ENCODE measurements at places on chromosomes 16 and 17.
A peak's percentile ranks its signal among the peaks of the same experiment; 100 is the strongest.

DNA sequence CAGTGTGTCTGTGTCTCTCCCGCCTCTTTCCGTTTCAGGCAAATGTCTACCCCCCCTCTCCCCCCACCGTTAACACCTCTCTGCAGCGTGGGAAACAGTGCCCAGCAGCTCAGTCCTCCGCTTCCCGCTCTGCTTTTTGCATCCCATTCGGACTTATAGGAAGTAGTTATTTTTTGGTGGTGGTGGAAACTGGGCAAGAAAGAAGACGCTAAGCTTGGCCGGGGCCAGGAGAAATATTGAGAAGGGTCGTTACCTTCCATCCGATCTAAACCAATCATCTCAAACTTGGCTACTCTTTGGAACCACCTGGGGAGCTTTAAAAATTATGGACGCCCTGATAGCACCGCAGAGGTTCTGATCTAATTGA, 499 bp upstream of the HLF start:
- no peaks in the 10 kb centered on the region for H3K36me3 ChIP-seq
- H3K4me1 ChIP-seq: peaks cover 18% of the 10 kb centered on the region
- H3K27me3 ChIP-seq: peaks cover 62% of the 10 kb centered on the region
- no peak for DNase-seq
- no peak overlapping the region for H3K4me3 ChIP-seq
- H3K27ac ChIP-seq: no peak overlapping the region

DNA sequence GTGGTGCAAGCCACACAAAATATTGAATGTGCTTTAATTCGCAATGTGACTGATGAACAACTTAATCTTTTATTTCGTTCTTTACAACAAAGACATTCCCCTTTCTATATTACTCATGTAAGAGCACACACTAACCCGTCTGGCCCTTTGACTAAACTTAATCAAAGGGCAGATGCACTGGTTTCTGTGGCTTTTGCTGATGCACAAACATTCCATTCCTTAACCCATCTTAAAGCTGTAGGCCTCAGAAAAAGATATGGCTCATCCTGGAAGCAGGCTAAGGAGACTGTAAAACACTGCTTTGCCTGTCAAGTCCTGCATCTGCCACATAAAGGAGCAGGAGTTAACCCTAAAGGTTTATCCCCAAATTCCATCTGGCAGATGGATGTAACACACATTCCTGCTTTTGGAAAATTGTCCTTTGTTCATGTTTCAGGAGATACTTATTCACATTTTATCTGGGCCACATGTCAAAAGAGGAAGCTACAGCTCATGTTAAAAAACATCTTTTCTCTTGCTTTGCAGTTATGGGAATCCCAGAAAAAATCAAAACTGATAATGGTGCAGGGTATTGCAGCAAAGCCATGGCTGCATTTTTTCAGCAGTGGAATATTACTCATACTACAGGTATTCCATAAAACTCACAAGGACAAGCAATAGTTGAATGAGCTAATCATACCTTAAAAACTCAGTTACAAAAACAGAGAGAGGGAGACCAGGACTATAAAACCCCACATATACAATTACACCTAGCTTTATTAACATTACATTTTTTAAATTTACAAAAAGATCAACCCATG, 137.2 kb downstream of the AHSP start:
- no peaks in the 10 kb centered on the region for H3K36me3 ChIP-seq
- H3K4me3 ChIP-seq: no peak overlapping the region
- H3K4me1 ChIP-seq: no peaks in the 10 kb centered on the region
- no peak overlapping the region for H3K27ac ChIP-seq

- no peak overlapping the region for H3K4me3 ChIP-seq
- H3K27me3 ChIP-seq: no peaks in the 10 kb centered on the region
- peaks cover 83% of the 10 kb centered on the region for H3K36me3 ChIP-seq
- H3K27ac ChIP-seq: no peak overlapping the region
Observed at GRCh38 chr17:29100296-29100695, 57.4 kb downstream of the PIPOX start.

- H3K36me3 ChIP-seq: no peaks in the 10 kb centered on the region
- DNase-seq: no peak
- H3K4me3 ChIP-seq: no peak overlapping the region
- H3K4me1 ChIP-seq: peaks cover 3% of the 10 kb centered on the region
Observed at GRCh38 chr16:81891736-81892364, 112.8 kb downstream of the PLCG2 start.

DNA sequence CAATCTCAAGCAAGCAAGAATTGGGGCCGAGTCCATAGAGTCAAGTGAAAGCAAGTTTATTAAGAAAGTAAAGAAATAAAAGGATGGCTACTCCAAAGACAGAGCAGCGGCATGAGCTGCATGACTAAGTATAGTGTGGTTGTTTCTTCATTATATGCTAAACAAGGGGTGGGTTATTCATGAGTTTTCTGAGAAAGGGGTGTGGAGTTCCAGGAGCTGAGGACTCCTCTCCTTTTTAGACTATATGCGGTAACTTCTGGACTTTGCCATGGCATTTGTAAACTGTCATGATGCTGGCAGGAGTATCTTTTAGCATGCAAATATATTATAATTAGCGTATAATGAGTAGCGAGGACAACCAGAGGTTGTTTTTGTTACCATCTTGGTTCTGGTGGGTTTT, 819.9 kb downstream of the KCNJ2 start:
- no peaks in the 10 kb centered on the region for H3K27me3 ChIP-seq
- H3K36me3 ChIP-seq: no peaks in the 10 kb centered on the region
- H3K4me1 ChIP-seq: no peaks in the 10 kb centered on the region
- no peak for DNase-seq
- H3K4me3 ChIP-seq: no peak overlapping the region

DNA sequence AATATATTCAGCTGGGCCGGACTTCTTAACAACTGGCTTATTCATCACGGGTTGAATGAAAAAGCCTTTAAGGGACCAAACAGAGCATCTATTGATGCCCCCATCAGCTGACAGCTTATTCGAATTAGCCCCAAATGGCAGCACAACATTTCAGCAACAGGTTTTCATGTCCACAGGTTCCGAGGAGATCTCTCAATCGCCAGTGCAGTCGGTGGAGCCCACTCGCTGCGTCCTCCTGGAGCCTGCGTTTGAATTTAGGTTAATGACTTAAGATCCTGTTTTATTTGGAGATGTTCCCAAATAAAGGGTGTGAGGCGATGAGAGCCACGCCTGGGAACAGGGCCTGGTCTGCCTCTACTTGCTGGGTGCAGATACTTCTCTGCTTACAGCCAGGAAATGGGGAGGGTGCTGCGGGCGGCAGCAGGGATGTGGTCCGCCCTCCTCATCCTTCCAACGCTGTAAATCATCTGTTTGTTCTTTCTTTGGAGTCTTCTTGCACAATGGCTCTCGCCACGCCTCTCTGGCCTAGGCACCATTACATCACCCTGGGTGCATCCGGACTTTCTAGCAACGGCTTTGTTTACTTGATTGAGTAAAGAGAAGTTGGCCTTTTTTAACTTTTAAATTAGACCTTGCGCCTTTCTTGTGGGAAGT, 22.6 kb downstream of the NDE1 start:
- peak overlapping the region; percentile 22 for H3K27ac ChIP-seq
- H3K4me1 ChIP-seq: peaks cover 7% of the 10 kb centered on the region
- H3K4me3 ChIP-seq: peak overlapping the region; percentile 44
- peaks cover 43% of the 10 kb centered on the region for H3K36me3 ChIP-seq
- H3K27me3 ChIP-seq: no peaks in the 10 kb centered on the region
- peak; percentile 98 for DNase-seq

DNA sequence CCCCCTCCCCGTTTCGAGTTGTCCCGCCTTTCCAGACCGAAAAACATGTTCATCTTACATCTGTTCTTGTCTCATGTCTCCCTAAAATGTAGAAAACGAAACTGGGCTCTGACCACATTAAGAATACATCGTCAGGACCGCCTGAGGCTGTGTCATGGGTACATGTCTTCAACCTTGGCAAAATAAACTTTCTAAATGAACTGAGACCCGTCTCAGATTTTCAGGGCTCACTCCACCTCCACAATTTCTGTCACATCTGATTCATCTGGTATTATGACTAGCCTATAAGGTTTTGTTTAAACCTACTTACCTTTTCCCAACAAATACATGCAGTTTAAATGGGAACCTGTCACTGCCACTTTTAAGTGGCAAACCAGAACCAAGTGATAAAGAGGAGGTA, 621 bp downstream of the SDR42E1 start:
- H3K4me3 ChIP-seq: no peak overlapping the region
- H3K27me3 ChIP-seq: peaks cover 22% of the 10 kb centered on the region
- no peak for DNase-seq

GRCh38 chr16:69691980-69692911, 34.1 kb downstream of the NQO1 start:
- H3K4me1 ChIP-seq: peaks cover 5% of the 10 kb centered on the region
- DNase-seq: peak; percentile 73
- H3K27me3 ChIP-seq: no peaks in the 10 kb centered on the region
